ENCODE measurements at places on chromosomes 7 and 10. TPM values are rescaled to one million over a fixed set of nuclear protein-coding genes. Genes with fewer than 3 reads are reported as not detected.

GRCh38 chr10:33306126-33306525 lies 28.3 kb downstream of the NRP1 start:
- no peak for DNase-seq

DNA sequence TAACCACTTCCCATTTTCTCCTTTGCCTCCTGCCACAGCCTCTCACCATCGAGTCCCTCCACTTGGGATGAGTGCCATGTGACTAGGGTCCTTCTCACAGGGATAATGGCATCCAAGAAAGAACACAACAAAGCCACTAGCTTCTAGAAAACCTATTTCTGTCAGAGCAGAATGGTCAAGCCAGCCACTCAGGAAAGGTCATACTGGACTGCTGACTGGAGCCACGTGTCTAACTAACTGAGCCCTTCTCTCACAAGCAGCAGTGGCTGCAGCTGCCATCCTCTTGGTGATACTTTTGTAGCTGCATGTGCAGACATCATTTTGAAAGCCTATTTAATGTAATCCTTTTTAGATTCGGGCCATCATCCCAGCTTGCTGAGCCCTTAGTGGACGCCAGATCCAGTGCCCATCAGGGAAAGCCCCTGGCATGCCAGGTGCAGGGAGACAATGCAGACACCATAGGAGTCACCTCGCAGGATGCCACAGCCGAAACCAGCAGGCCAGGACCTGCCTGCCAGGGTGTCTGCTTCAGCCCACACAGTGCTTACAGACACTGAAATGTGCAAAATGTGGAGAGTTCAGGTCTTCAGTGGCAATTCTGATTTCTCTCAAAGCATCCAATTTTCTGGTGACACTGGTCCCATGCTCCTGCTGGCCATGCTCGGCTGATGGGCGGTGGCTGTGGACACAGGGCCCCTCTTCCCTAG lies 98.3 kb upstream of the DDC start:
- DNase-seq: no peak

- no peak for DNase-seq
These were observed 436.8 kb upstream of the FOXK1 start for GRCh38 chr7:4245135-4245865.

PDE1C gene
- not detected for polyA plus RNA-seq

GRCh38 chr10:69573056-69573806 lies at the start of gene NEUROG3:
Gene NEUROG3 (minus strand): TSS chr10:69573422. CDS start chr10:69573043, 379 bp downstream.
- DNase-seq: no peak

ENO4 gene
- polyA plus RNA-seq: not detected

All from CD4-positive, CD25-positive, alpha-beta regulatory T cell (primary cell).